Neural crest cell (in vitro differentiated cells): ENCODE measurements at places on chromosomes 5 and 9.
A peak's percentile ranks its signal among the peaks of the same experiment; 100 is the strongest.

- no peak for DNase-seq
Observed at GRCh38 chr5:2738156-2738699, 13.2 kb downstream of the IRX2 start.

DNA sequence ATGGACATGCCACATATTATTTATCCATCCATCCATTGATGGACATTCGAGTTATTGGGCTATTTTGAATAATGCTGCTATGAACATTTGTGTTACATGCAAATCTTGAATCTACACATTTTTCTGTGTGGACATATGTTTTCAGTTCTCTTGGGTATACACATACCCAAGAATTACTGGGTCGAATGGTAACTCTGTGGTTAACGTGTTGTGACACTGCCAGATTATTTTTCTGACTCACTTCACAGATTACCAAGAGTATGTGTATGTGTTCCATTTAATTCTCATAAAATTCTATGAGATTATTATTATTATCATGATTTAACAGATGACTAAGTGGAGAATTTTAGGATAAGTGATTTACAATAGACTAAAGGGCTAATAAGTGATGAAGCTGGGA is 26.7 kb downstream of the CYFIP2 start:
- no peak for DNase-seq

- no peak for DNase-seq
Observed at GRCh38 chr9:101778332-101778731, 39.9 kb upstream of the GRIN3A start.

- DNase-seq, result no peak
Observed at GRCh38 chr9:94014066-94014654, 59.0 kb upstream of the BARX1 start.

DNA sequence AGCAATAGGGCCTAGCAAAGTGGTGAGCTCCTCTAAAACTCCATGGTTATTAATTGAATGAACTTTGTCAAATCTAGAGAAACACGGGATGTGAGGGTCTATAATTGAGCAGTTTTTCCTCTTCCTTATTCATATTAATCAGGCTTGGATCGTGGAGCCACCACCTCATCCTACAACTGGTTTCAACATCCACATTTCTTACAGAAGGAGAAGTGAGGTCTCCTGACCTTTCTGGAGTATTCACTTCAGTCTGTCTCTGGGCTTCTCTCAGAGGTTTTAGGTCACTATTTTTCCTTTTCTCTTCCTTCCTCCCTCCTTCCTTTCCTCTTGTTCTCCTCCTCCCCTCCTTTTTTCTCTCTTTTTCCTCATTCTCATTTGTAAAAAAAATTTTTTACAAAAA is 177.3 kb upstream of the ACTBL2 start:
- no peak for DNase-seq

GRCh38 chr5:72366324-72366976 is 46.3 kb downstream of the PTCD2 start:
- DNase-seq, result peak; percentile 52

DNA sequence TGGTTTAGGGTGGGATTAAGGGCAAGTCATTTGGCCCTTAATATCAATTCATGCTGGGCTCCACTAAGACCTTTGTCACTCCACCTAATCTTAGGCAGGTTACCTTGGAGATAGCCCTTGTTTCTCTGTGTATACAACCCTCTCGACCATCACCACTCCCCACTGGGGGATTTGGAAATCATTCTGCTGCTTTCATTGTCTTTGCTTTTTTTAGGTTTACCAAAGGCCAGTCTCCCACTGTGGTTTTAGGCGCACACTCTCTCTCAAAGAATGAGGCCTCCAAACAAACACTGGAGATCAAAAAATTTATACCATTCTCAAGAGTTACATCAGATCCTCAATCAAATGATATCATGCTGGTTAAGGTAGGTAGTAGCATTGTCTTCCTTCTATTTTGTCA is 6.2 kb downstream of the GZMK start:
- no peak for DNase-seq

GRCh38 chr5:3657364-3658022 is 61.9 kb downstream of the IRX1 start:
- no peak for DNase-seq

- DNase-seq, result no peak
Observed at GRCh38 chr5:145984072-145984471, 47.7 kb downstream of the SH3RF2 start.

DNA sequence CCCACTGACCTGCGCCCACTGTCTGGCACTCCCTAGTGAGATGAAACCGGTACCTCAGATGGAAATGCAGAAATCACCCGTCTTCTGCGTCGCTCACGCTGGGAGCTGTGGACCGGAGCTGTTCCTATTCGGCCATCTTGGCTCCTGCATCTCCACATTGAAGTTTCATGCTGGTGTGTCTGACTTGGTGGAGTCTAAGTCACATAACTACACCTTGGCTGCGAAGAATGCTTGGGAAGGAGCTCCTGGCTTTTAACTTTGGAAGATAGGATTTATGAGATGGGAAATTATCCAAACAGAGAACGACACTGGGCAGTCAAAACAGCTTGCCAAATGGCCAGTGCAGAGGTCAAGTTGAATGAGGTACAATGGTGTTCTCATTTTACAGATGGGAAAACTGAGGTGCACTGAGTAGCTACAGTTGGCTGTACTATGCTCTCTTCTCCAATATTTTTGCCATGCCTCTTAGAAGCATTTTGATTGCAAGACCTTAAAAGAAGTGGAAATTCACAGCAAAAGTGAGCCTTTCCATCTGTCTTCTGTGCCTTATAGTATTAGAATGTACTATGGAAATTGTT is 36.7 kb downstream of the CCDC192 start:
- DNase-seq, result no peak

DNA sequence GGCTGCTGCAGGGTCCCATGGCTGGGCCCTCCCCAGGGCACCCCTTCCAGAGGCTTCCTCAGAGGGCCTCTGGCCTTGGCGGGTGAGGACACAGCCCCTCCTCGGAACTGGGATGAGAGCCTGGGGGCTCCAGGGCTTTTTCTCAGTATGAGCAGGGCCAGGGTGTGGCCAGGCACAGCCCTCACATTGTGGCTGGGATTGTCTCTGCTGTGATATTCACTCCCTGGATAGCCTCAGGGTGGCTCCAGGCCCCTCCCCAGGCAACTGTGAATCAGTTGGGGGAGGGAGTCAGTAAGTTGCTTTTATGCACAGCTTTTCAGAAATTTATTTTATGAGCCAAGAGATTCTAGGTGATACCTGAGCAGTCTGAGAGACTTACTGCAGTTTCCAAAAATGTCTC is 135.7 kb downstream of the CACNA1B start:
- no peak for DNase-seq

DNA sequence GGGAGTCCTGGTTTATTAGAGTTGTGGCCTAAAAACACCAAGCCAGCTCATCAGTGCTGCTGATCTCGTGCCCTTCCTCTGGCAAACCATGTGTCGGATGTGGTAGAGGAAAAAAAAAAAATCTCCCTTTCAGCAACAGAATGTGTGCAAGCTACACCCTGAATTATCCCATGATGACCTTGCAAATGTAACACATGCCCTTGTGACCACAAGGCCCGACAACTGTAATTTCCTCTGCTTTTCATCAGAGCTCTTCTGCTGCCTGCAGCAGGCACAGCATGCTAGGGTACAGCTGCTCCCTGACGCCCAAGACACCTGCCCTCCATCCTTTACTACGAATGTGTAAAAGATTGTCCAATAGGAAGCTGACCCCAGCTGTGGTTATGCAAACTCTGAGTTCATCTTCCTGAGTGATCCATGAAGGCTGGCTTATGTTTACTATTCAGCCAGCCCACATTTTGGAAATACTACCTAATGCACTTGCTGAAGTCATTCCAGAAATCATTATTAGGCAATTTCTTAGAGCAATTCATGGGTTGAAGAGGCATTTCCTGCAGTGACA is 14.6 kb upstream of the BNC2 start:
- no peak for DNase-seq

DNA sequence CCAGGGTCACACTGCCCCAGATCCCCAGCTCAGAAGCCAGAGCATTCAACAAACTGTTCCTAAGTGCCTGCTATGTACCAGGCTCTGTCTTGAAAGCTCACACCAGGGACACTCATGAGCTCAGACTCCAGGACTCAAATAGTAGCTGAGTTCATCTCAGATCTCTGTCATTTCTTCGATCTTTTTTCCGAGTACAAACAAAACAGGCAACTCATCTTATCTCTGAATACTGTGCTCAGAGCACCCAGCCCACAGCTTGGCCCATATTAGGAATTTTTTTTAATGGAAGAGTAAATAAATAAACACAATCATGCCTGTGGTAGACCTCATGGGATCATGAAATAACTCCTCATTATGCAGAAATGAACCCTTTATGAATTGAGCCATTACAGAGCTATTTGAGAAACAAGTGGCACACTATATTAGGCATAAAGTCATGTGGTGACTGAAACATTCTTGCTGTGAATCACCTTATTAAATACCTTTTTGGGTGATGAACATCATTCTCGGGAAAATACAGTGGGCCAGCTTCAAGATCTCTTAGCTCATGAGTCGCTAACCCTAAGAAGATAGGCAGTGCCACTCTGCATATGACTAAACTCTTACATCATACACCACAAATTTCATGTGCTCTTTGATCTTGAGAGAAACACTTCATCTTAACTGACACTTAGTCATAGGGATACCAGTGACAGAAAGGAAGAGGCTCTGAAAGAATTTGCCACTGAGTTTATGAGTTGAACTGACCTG is 9.9 kb downstream of the SH3RF2 start:
- DNase-seq, result no peak

GRCh38 chr9:134526584-134527477 is 114.8 kb upstream of the COL5A1 start:
- DNase-seq, result no peak

GRCh38 chr5:168770036-168770498 is 190.9 kb upstream of the PANK3 start:
- no peak for DNase-seq

- no peak for DNase-seq
Observed at GRCh38 chr5:62627901-62628300, 49.3 kb downstream of the LRRC70 start.

- no peak for DNase-seq
Observed at GRCh38 chr5:51345106-51345505, 38.1 kb upstream of the ISL1 start.

DNA sequence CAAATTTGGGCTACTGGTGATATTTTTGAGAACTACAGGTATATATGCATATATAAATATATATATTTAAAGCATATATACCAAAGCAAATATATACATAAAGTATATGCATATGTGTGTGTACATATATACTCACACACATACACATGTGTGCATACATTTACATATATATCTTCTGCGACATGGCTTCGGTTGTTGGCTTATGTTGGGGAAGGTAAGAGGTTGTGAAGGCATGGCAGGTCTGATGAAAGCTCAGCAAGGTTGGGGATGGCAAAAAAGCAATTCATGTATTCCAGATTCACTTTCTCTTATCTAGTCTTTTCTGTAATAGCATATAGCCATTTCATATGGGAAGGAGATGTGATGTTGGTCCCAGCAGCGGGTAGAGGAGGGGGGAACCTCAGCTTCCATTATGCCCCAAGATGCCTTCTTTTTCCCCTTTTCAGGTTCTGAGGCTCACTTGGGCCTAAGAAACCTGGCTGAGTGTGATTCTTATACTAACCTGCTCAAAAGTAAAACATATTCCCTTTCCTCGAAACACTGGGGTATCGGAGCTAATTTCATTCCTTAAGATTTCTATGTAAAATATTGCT is 201.7 kb downstream of the MEF2C start:
- no peak for DNase-seq

GRCh38 chr9:93081931-93082330 is 14.1 kb upstream of the CARD19 start:
- DNase-seq, result no peak

DNA sequence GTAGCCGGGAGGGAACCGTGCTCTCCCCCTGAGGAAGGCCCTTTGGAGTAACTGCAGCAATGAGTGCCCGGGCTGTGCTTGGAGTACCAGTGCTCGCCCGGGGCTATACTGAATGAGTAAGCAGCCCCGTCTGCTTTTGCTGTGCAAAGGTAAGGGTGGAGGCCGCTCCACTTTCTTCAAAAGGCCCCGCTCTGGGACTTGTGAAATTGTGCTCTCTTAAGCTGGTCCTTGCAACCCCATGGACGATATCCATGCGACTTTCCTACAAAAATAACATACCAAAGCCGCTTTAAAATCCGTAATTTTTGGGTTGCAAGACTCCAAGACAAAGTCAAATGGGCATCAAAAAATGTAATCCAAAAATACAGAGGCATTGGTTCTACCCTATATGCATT is 578 bp upstream of the TNFAIP8 start:
- DNase-seq, result no peak

DNA sequence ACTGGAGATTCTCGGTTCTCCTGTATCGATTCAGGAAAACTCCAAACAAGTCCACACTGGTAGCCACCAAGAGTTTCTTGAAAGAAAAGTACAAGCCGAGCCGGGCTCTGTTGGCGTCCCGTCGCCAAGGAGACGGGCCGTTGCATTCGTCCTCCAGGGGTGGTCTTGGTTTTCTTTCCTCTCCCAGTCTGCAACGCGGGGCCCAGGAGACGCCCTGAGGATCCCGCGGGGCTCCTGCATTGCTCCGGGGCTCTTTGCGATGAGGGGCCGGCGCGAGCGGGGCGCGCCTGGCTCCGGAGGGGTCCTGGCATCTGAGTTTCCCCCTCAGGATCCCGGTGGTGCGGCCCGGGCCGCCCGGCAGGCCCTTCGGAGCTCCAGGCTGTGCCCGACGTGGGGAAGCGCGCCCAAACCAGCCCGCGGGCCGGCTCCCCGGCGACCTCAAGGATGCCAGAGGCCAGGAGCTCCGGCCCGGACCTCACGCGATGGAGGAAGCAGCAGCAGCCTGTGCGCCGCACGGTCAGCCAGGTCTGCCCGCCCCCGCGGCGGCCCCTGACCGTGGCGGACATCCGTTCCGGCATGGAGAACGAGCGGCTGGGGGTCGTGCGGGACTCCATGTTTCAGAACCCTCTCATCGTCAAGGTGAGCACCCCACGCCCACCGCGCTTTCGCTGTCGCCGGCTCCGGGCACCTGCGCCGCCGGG is at the start of gene CFAP77:
CFAP77 (plus strand) TSS at position 384 of the 701 bp plus-strand sequence; CDS start at position 445, 61 bp downstream.
- peak; percentile 44 for DNase-seq

DNA sequence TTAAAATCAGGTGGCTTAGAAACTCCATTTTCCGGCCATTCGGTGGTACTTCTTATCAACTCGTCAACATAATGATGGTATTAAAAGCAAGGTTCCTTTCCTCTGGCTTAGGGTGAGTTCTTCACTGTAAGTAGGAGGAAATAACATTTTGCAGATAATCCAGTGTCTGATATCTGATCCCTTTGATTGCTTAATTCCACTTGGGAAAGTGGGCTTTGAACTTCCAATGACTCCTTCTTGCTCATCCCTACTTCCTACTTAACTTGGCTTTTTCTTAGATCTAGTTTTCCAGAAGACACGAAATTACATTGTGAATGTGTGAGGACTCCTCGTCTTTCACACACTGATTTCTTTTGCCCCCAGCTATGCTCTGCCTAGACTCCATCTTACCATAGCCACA is 31.5 kb downstream of the DDX31 start:
- no peak for DNase-seq
